ENCODE measurements at places on chromosomes 7 and 10.

DNA sequence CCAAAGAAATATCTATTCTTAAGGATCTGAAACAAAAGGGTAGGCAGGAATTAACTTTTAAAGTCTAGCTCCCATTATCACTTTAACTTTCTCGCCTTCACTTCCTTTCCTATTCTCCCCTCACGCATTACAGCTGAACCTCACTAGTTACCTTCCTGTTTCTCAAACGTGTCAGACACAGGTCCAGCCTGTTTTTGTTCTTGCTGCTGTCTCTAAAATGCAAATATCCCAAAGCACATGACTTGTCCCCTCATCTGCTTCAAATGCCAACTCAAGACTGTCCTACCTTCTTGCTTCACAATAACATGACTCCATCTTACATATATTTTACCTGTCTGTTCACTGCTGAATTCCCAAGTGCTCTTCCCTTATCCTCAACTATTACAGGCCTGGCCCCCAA is 17.6 kb downstream of the ZDHHC6 start:
- DNase-seq, result no peak

- DNase-seq, result no peak
These were observed 24.0 kb upstream of the MALRD1 start for GRCh38 chr10:19024611-19025010.

- DNase-seq, result no peak
These were observed 74.7 kb upstream of the MKLN1 start for GRCh38 chr7:131252976-131253375.

DNA sequence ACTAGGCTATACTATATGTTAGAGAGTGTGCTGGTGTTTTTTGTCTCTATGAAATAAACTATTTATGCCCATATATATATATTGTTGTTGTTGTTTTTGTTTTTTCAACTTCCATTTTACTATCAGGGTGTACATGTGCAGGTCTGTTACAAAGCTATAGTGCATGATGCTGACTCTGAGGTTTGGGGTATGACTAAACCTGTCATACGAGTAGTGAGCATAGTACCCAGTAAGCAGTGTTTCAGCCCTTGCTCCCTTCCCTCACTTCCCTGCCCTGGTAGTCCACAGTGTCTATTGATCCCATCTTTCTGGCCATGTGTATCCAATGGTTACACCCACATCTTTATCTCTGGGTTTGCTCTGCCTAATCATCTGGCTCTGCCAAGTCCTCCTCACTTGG is 101.8 kb downstream of the FAS start:
- no peak for DNase-seq

DNA sequence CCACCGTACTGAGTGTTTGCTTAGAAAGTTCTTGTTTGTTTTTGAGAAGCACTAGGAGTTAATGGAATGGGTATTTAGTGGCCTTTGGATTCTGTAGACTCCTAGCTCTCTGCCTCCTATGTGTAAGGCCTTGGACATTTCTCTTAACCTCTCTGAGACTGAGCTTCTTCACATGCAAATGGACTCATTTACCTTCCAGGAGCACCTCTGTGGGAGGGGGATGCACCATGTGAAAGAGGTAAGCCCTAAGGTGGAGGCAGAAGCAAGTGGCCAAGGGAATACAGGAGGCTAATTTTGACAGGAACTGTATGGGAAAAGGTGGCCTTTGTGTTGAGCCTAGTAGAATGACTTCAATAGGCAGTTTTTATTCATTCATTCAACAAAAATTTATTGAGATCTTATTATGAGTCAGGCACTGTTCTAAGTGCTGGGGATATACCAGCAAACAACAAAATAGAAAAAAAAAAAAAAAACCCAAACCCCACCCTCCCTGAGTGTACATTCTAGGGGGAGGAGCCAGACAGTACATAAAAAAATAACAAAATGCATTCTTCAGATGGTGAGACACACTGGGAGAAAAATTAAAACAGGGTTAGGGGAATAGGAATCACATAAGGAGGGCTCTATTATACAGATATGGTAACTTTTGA is 9.2 kb upstream of the EPHA1 start:
- DNase-seq, result no peak

- DNase-seq, result no peak
These were observed 66.0 kb upstream of the SHH start for GRCh38 chr7:155878250-155878649.

- DNase-seq, result no peak
These were observed 12.0 kb upstream of the BMPER start for GRCh38 chr7:33893377-33893776.

DNA sequence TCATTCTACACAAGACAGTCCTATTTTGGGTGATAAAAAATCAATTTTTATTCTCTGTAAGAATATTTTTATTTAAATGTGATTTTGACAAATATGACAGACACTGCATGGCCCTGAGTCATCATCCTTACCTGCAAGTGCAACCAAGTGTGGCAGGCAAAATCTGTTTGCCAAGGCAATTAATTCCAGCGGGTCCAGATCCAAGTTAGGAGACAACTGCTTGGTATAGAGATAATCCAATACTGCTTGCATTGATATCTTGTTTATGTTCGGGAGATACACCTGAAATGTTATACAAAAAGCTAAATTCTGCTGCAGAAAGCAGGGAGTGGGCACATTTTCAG is 66.2 kb downstream of the RHOBTB1 start:
- DNase-seq, result no peak

- DNase-seq, result no peak
These were observed 6.0 kb downstream of the POLM start for GRCh38 chr7:44076101-44076895.

- no peak for DNase-seq
These were observed 918 bp upstream of the STRA8 start for GRCh38 chr7:135232720-135233119.

- no peak for DNase-seq
These were observed 340.8 kb downstream of the KCNMA1 start for GRCh38 chr10:77296534-77297392.

DNA sequence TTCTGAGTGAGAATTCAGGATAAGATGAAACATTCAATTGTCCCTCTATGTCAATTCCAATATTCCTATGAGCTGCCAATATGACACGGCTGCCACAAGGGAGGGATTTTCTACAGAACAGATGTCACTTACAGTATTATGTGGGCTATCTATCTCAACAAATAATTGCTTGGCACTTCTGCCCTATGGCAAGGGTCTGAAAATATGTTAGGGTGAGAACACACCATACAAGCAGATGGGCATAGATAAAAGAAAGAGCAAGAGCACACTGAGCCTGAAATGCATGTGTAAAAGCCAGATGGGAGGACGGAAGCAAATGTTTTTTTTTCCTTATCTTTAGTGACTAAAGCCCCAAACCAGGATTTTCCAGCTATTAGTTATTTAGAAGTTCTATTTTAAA is 70.1 kb upstream of the TFEC start:
- DNase-seq, result no peak

GRCh38 chr10:78381107-78381506 is 347.4 kb downstream of the RPS24 start:
- DNase-seq, result no peak

DNA sequence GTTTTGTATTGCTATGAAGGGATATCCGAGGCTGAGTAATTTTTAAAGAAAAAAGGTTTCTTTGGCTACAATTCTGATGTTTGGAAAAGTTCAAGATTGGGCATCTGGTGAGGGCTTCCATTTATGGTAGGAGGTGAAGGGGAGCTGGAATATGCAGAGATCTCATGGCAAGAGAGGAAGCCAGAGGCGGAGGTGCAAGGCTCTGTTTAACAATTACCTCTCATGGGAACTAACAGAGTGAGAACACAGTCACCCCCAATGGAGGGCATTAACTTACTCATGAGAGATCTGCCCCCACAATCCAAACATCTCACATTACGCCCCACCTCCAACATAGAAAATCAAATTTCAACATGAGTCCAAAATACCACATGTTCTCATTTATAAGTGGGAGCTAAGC is 62.0 kb downstream of the AKR1D1 start:
- no peak for DNase-seq

- DNase-seq, result no peak
These were observed 163.3 kb upstream of the AKR1E2 start for GRCh38 chr10:4662576-4663161.

DNA sequence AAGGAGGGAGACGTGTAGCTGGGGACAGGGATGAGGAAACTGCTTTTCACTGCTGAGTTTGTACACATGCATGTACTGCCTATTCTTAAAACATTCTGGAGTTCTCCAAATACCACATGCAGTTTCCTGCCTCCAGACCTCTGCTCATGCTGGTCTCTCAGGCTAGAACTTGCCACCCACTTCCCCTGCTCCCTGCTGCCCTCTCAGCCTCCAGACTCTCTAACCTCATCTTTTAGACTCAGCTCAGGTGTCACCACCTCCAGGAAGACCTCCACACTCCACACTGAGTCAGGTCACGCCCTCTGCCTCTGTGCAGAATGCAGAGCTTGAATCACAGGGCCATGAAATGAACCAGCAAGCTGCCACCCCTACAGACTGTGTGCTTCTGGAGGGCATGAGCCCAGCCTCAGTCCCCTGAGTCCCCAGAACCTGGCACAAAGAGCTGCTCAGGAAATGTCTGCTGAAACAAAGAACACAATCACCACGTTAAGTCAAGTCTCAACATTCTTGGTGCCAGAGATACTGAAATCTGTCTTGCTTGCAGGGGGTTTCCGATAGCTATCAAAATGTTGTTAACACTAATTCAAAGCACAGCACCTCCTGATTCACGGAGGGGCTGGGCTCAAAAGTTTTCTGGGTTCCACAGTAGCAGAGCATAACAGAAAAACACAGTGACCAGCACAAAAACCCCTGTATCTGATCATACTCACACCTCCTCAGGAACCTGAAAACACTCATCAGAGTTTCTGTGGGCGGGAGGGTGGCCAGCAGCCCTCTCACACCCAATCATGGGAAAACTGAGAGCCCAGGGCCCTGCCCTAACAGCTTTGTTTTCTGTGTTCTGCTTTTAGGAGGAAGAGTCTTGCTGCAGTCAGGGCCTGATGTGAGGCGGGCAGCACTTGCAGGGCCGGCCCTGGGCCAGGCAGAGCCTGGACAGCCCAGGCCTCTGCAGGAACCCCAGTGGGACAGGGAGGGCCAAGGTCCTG is 21.1 kb downstream of the FAM53B start:
- DNase-seq, result peak; percentile 68

Data from CD4-positive, alpha-beta T cell treated with Interleukin-10 for 1 hour (primary cell).